ENCODE measurements at places on chromosomes 3 and 15.

DNA sequence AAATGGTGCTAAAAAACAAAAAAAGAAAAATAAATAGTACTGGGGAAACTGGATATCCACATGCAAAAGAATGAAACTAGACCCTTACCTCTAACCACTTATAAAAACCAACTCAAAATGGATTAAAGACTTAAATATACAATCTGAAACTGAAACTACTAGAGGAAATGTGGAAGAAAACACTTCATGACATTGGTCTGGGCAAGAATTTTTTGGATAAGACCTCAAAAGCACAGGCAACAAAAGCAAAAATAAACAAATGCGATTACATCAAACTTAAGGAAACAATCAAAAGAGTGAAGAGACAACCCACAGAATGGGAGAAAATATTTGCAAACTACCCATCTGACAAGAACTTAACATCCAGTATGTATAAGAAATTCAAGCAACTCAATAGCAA is 6.4 kb downstream of the IFT57 start:
- no peaks in the 10 kb centered on the region for H3K36me3 ChIP-seq
- H3K4me1 ChIP-seq: peaks cover 11% of the 10 kb centered on the region
- H3K27me3 ChIP-seq: no peaks in the 10 kb centered on the region
- H3K4me3 ChIP-seq: no peak overlapping the region
- H3K27ac ChIP-seq: no peak overlapping the region

GRCh38 chr3:150005243-150006112 is 34.8 kb upstream of the PFN2 start:
- H3K4me3 ChIP-seq: no peak overlapping the region
- no peak overlapping the region for H3K27ac ChIP-seq
- no peaks in the 10 kb centered on the region for H3K27me3 ChIP-seq
- H3K36me3 ChIP-seq: no peaks in the 10 kb centered on the region
- no peaks in the 10 kb centered on the region for H3K4me1 ChIP-seq

GRCh38 chr3:46594723-46595122 is 17.6 kb upstream of the FAM240A start:
- no peaks in the 10 kb centered on the region for H3K27me3 ChIP-seq
- H3K27ac ChIP-seq: no peak overlapping the region
- H3K36me3 ChIP-seq: no peaks in the 10 kb centered on the region
- H3K4me3 ChIP-seq: no peak overlapping the region
- H3K4me1 ChIP-seq: peaks cover 11% of the 10 kb centered on the region

GRCh38 chr15:82664021-82664420 is 16.9 kb upstream of the CPEB1 start:
- H3K4me1 ChIP-seq: no peaks in the 10 kb centered on the region
- no peaks in the 10 kb centered on the region for H3K27me3 ChIP-seq
- DNase-seq: no peak
- no peak overlapping the region for H3K4me3 ChIP-seq
